ENCODE measurements at places on chromosomes 7 and 10.

- DNase-seq: no peak
These were observed 6.5 kb downstream of the RGS10 start for GRCh38 chr10:119535837-119536507.

- DNase-seq: no peak
These were observed 5.3 kb upstream of the CALD1 start for GRCh38 chr7:134774119-134774518.

- no peak for DNase-seq
These were observed 25.7 kb downstream of the PNLIPRP2 start for GRCh38 chr10:116646502-116646901.

- no peak for DNase-seq
These were observed 33.6 kb downstream of the PALD1 start for GRCh38 chr10:70512149-70512639.

- peak; percentile 68 for DNase-seq
These were observed 107.8 kb upstream of the PPP1R3A start for GRCh38 chr7:114026486-114027089.

- DNase-seq: no peak
These were observed 285.8 kb upstream of the CACNA2D1 start for GRCh38 chr7:82729172-82730030.

DNA sequence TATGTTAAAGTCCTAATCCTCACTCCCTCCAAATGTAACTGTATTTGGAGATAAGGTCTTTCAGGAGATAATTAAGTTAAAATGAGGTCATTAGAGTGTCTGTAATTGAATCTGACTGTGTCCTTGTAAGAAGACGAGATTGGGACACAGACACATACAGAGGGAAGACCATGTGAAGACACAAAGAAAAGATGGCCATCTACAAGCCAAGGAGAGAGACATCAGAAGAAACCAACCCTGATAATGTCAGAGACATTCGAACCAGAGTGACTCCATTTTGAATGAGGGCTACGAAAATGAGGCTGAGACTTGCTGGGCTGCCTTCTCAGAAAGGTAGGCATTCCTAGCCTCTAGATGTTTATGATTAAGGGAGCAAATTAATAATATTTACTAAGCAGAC is 542 bp upstream of the SAMD9L start:
- no peak for DNase-seq

DNA sequence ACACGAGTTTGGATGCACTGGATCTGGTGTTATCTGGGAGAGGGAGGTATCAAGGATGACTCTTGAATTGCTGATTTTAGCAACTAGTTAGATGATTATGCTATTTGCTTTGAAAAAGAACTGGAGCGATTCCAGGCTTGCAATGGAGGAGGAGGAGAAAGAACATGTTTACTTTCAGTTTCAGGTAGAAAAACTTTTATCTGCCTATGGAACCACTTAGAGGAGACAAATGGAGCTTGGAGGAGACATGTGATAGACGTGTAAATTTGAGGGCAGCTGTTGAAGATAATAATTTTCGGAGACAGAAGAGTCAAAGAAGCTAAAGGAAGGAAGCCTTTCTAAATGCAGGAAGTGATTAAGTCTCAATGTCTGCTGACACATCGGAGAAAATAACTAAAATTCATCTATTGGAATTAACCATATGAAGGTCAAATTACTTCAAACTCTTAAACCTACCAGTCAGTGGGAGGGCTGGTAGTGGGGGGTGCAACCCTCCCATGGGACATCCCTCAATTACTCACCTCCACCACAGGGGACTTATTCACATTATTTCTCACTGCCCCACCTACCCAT is 56.4 kb upstream of the GNAI1 start:
- peak; percentile 1 for DNase-seq

GRCh38 chr7:115221456-115221855 is 299.6 kb downstream of the MDFIC start:
- DNase-seq: no peak

DNA sequence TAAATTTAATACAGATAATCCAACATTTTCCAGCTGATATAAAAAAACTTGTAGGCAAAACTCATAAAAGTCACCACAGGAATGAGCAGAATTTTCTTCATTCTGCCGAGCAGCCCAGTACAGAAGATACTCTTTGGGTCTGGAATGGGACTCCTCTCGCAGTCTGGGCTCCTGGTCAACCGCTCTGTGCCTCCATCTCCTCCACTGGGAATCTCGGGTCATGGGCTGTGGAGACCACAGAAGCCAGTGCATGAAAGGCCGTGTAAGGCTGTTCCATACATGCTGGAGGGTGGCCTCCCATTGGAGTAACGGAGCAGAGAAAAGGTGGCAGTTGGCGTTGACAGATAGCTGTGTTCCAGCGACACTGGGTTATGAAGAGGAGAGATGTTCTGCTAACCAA is 616.4 kb upstream of the MGMT start:
- no peak for DNase-seq

DNA sequence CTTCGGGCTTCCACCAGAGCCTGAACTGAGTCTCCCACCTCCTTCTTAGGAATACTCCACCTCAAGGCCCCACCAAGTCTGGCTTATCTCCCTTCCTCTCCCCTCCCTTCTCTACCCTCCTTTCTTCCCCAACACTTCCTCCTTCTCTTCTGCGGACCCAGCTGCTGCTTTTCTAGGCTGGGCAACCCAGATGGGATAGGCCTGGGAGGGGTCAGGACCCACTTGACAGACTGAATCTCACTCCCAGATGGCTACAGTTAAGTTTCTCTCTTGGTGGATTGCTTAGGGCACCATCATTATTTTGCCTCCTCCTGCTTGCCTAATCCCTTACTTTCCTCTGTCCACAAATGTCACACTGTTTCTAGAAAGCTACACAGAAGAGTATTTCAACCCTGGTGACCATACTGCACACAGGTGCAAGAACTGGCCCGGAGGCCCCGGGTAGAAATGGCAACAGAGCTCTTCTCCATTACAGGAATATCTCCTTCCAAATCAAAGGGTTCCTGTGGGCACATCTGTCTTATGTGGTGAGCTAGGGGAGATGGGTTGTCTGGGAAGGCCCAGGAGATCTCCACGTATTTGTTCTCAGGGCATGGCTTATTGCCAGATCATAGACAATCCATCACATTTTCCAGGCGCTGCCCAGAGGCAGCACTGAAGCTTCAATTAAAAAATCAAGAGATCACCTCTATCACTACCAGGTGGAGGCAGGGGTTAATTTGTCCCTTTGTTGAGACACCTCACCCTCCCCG is 5.1 kb upstream of the HOXA11 start:
- DNase-seq: no peak

- no peak for DNase-seq
These were observed 569.9 kb upstream of the C7orf33 start for GRCh38 chr7:148020679-148021078.

GRCh38 chr10:27723436-27723835 is 22.2 kb downstream of the MKX start:
- no peak for DNase-seq

DNA sequence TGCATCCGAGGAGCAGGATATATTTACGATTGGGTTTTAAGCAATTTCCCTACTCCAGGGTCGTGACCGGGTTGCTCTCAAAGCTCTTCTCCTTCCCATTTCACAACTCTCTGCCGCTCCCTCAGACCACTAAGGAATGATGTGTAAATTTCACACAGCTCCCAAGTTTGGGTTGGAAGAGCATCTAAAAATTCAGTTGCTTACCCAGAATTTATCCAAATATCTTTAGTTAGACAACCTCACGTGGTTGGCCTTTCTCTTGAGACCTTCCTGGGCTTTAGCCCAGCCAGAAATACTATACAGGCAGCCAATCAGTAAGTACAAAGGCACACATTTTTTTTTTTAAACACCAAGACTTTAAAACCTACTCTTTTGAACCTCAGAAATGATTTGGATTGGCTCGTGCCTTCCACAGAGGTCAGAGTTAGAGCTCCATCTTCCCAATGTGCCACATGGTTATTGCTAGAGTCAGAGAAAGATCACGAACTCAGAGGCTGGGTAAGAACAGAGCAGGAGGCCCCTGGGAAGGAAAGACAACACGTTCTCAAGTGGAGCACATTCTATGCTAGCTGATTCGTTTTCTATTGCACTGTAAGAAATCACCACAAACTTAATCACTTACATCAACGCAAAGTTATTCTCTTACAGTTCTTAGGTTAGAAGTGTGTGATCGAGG is 335.4 kb upstream of the MGMT start:
- no peak for DNase-seq

- no peak for DNase-seq
These were observed 67.6 kb upstream of the NFE2L3 start for GRCh38 chr7:26084418-26084817.

GRCh38 chr7:157139810-157140510 is 1.2 kb downstream of the UBE3C start:
- peak; percentile 18 for DNase-seq

GRCh38 chr10:4127518-4128315 is 342.7 kb upstream of the KLF6 start:
- peak; percentile 45 for DNase-seq

- no peak for DNase-seq
These were observed 2.4 kb downstream of the EPO start for GRCh38 chr7:100722480-100723212.

- peak; percentile 96 for DNase-seq
These were observed at the start of gene ZNF92 for GRCh38 chr7:65373608-65374351. Gene ZNF92, plus strand, starts transcription at chr7:65373855. Its CDS starts 143 bp downstream, at chr7:65373998.

GRCh38 chr7:128168667-128169210 is 72.3 kb upstream of the LEP start:
- no peak for DNase-seq

- no peak for DNase-seq
These were observed 9.2 kb downstream of the AKR1B1 start for GRCh38 chr7:134449680-134450079.

- DNase-seq: no peak
These were observed 110.5 kb upstream of the HABP2 start for GRCh38 chr10:113442336-113442735.

DNA sequence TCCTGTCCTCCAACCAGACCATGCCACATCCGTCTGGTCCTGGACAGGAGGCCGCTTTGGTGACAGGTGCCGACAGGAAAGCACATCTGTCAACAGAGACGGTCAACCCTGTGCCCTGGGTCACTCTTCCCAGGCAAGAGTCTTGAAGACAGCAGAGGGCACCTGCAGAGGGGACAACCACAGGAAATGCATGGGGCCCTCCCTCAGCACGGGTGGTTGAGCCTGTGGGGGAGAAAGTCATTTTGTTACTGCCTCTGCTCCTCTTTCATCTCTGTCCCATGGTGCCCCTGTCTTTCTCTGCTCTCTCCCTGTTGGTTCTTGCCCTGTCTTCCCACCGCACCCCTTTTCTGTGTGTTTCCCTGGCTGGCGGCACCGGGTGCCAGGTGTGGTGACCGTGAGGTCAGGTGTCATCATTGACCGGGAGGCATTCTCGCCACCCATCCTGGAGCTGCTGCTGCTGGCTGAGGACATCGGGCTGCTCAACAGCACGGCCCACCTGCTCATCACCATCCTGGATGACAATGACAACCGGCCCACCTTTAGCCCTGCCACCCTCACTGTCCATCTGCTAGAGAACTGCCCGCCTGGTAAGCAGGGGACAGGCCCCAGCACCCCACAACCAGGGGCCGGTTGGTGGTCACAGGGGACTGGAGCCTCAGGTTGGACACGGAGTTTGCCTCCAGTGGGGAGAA is 17.6 kb upstream of the VSIR start:
- no peak for DNase-seq

DNA sequence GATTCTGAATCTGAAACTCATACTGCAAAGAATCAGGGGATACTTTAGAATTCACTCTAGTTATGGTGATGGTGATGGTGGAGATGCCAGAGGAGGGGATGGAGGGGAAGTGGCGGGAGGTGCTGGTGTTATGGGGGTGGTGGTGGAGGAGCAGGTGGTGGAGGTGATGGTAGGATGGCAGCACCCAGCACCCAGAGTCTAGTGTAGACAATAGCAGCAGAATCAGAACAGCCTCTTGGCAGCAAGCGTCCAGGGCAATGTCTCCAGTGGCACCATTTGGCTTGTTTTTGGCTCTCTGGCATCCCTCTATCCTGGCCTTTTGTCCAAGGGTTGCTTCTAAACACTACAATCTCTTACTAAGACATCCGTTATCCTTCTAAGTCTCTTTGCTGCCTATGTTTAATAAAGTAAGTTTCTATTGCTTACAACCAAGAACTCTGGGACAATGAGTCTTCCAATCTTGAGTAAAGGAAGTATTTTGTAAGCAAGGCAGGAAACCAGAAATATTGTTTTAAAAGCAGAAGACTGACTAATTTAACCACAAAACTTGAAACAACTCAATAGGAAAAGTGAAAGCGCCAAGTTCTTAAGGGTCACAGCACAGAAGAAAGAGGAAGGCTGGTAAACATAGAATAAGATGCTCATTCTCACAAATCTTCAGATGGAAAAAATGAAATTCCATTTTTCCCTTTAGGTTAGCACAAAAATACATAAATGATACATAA is 42.4 kb upstream of the GDF10 start:
- peak; percentile 80 for DNase-seq

GRCh38 chr7:41756650-41757182 is 53.8 kb upstream of the INHBA start:
- DNase-seq: no peak

DNA sequence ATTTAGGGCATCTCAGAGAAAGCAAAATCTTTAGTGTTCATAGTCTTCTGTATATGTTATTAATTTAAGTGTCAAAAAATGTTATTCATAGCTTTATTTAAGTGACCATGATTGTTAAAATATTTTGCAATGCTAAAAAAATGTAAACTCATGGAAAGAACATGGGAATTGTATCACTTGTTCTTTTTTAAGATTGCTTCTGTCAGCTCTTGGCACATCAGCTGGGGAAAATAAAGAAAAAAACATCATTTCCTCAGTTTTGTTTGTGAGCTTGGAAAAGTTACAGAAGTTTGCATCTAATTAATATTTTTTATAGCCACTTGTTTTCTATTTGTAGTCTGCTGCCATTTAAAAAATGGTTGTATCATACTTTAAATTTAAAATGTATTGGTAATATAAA is 285.9 kb upstream of the CSTF2T start:
- no peak for DNase-seq

DNA sequence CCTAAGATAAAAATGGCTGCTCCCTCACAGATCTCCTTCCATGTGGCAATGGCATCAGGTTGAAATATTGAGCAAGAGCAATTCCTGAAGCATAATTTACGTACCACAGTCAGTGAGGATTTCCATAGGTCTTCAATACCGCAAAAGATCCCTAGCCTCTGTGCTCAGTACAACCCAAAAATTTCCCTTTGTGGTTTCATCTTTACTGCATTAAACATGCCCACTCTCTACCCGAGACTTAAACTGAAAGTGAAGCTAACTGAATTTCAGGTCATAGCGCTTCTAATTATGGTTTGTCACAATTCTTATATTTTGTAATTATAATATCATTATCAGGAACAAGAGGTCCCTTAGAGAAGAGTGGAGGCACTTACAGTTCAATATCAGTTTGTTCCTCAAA is 1071.1 kb downstream of the XPNPEP1 start:
- no peak for DNase-seq

GRCh38 chr10:119409906-119410305 is 132.6 kb downstream of the RGS10 start:
- DNase-seq: no peak

GRCh38 chr7:64643566-64643965 is 22.4 kb upstream of the ZNF107 start:
- DNase-seq: peak; percentile 97

DNA sequence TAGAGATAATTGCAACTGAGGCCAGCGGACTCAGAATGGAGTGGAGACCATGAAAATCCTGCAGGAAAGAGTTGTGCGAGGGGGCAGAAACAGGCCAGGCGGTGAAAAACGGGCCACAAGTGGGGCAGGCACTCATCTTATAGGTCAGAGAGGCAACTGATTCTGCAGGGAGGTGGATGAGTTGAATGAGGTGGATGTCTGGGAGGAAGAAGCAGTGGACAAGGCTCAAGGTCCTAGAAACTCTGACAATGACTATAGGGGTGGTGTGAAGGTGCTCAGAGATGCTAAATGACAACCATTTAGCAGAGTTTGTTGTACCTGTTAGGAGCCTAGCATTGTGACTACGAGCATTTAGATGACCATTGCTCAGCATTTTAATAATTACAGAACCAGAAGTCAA is 33.6 kb downstream of the MBL2 start:
- DNase-seq: no peak
